HAP-1 (cell line): ENCODE measurements at places on chromosomes 4 and X.

DNA sequence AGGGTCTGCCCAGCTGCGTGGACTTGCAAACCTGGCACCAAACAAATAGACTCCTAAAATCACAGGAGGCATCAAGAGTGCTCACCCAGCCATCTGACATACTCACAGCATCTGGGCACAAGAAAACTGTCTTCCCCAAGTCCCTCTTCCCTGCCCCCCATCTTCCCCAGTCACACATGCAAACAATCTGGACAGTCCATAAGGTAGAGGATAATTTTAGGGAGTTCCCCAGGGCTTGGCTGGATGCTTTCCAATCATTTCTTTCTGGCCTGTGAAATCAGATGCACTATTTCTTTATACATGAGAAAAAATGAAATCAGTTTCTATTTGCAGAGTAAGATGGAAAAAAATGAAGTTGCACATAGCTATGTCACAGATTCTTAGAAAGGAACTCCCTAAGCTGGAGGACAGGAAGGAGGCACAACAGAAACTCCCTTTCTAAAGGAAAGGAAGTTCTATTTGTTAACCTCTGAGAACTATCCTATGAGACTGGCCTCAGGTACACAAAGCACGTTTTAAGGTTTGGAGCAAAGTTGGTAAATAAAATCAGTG, 342.3 kb downstream of the HNRNPD start:
- DNase-seq: no peak

DNA sequence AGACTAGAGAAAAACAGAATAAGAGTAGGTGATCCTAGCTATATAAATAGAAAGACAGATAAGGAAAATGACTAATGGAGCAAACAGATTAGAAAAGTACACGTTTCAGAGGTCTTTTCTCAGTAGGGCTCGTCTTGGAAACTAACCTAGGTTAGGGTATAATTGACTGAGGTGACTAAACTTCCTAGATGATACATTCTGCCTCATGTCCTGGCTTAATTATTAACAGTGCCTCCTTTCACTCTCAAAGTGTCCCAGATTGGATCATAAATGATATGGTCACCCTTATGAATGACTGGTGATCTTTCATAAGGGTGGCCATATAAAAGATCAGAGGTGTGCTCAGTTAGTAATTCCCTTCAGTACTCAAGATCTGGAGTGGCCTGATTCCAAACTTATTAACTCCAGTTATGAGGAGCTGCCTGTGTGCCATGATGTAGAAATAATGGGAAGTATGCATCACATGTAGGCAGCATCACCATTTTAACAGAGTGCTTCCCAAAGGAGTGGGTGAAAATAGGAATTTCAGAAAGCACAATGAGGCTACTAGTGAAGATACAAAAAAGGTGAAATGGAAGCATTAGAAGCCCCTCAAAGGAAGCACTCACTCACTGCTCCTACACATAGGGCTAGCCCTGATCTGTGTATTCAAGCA, 14.7 kb upstream of the GRIA3 start:
- no peak for DNase-seq

GRCh38 chr4:123350191-123350544, 46.4 kb upstream of the SPRY1 start:
- DNase-seq: no peak

DNA sequence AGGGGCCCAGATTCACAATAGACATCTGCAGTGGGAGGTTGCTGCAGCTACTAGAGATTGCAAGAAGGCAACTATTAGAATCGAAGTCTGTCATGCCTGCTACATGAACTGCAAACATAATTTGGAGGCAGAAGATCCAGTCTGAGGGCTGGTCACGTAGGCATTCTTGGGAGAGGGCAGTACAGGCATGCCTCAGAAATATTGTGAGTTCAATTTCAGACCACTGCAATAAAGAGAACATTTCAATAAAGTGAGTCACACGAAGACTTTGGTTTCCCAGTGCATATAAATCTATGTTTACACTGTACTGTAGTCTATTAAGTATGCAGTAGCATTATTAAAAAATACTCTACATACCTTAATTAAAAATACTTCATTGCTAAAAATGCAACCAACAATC, 585.8 kb upstream of the FAT1 start:
- DNase-seq: no peak

DNA sequence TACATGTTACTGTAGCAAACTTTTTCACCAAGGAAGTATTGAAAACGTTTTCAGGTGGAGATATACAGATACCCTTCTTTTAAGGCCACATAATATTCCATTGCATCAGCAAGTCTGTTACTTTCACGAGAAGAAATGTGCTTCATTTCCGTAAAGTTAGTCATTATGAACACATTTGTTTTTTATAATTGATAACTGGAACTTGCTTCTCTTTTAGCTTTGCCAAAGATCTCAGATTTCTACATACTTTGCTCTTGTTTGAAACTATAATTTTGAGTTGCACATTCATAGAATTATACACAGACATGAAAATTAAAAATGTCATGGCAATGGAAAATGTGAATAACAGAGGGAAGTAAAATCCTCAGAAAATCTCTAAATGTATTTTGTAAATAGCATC, 128.7 kb upstream of the GIMD1 start:
- no peak for DNase-seq

GRCh38 chr4:97349468-97350186, 793.6 kb downstream of the STPG2 start:
- peak; percentile 76 for DNase-seq

DNA sequence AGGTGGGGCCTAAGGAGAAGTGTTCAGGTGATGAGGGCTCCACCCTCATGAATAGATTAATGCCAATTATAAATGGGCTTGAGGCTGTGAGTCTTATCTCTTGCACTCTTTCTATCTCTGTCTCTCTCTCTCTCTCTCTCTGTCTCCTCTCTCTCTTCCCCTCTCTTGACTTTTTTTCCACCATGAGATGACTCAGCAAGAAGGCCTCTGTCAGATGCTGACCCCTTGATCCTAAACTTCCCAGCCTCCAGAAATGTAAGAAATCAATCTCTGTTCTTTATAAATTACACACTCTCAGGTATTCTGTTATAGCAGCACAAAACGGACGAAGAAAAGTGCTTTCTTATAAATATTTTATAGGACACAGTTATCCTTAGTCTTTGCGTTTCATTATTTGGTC, 184.9 kb upstream of the PCDH7 start:
- DNase-seq: no peak

DNA sequence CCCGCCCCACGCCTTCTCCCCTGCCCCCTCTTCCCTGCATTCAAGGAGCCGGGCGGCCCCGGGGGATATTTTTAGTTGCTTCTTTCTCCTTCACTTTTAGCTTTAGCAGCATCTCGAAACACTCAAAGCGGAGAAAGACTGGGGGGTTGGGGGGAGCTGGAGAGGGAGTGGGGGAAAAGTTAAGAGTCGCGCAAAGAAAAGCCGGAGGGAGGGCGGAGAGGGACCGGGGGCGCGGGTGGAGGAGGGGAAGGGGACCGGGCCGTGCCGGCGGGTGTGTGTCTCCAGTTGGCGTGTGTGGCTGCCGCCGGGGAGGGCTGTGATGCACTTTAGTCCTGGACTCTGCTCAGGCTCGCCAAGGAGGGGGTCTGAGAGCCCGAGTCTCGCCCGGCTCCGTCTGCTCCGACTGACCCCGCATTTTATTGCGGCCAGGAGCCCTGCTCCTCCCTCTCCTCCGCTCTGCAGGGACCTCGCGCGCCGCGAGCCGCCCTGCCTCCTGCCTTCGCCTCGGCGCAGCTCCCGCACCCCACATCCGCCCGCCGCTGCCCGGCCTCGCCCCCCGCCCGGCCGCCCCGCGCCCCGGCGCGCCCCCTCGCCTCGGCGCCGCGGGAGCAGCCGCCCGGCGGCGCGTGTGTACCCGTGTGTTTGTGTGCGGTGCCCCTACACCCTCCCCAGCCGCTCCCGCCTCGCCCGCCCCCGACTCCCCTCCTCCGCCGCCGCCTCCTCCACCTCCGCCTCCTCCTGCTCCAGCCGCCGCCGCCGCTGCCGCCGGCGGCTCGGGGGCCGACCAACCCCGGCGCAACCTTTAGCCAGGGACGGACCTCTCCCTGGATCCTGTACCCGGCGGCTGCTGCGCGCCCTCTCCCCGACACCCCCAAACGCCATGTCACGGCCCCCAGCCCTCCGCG, 1.4 kb downstream of the ZNF827 start:
- peak; percentile 84 for DNase-seq

DNA sequence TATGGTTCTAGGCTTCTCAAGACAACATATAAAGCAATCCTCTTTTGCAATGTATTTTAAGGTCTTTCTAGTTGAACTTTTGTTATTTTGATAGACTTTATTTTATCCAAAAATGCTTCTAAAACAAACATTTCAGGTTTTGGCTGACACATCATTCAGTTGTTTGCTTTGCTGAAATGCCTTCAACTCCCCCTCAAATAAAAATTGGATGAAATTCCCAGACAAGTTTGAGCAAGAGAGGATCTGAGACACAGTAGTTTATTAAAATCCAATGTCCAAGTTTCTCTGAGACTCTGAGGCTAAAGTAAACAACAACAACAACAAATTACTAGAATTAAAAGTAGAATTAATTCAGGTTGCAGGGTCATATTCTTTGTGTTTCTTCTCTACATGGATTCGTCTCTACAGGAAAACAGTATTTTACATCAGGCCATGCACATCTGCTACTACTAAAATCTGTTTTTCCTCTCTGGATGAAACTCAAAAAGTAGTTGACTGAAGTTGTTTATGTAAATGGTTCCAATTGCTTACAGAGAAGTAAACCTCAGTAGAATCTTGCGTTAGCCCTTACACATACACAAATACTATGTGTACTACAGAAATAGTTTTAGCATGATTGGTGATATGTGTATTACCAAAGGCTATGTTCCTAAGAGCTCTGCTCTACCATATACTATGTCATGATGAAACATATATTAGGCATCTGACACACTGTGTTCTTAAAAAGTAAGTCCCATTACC, 64.9 kb downstream of the PRSS12 start:
- no peak for DNase-seq

DNA sequence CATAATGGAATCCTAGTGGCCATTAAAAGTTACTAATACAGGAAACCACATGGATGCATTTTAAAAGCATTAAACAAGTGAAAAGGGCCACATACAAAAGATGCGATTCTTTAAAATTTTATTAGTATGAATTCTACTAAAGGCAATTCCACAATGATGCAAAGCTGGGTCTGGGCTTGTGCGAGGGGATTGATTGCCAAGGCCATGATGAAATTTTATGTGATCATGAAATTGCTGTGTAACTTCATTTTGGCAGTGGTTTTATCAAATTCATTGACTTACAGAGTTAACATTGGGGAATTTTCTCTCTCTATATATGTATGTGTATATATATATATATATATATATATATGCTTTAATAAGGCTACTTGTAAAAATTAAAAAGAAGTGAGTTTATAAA, 1142.5 kb upstream of the IGFBP7 start:
- DNase-seq: no peak
